ENCODE measurements at places on chromosomes 2 and 18.

GRCh38 chr2:232458051-232458660 is 2.2 kb downstream of the ALPI start:
- DNase-seq = no peak

- peak; percentile 97 for DNase-seq
Observed at GRCh38 chr2:69914950-69915945, at the start of gene MXD1. MXD1 (plus strand) TSS chr2:69915109; CDS start chr2:69915331, 222 bp downstream.

DNA sequence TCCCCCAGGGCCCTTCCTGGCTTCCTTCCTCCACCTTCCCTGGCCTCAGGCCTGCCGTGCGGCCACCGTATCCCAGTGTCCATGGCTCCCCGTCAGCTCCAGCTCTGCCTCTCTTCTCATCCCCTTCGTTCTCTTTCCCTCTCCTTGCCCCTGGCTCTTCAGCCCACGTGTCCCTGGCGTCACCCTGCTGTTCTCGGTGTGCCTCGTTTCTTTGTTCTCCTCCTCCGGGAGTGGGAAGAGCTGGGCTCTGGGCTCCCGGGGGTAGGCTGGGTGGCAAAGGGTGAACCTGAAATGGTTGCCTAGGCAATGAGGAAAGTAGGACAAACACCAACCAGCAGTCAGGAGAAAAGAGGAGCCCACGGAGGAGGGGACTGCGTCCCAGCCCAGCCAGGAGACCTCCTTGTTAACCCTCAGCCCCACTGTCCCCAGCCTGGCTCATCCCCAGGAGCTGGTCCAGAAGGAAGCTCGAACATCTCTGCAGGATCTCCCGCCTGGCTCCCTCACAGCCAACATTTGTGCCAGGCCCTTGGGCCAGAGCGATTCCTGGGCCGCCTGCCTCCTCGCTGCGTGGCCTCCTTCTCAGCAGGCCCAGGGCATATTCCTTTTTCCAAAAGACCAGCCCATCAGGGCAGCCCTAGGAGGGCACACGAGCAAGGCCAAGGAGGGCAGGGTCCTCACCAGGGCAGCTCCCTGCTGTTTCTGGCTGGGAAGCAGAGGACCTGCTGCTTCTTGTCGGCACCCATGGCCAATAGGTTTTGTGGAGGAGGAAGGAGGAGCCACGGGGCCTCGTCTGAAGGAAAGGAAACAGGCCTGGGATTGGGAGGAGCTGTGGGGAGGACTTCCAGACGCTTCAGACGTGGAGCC is 30.9 kb upstream of the DNMT3A start:
- DNase-seq = peak; percentile 91

- DNase-seq = no peak
Observed at GRCh38 chr2:46308081-46308480, 10.9 kb downstream of the EPAS1 start.

GRCh38 chr18:35835833-35836232 is 136.6 kb upstream of the RMP24 start:
- DNase-seq = no peak
